ENCODE measurements at places on chromosomes 4 and X. TPM values are rescaled to one million over a fixed set of nuclear protein-coding genes. Genes with fewer than 3 reads are reported as not detected.
A peak's percentile ranks its signal among the peaks of the same experiment; 100 is the strongest.

Gene LUZP4
- total RNA-seq, result not detected

GRCh38 chr4:188661502-188661901 lies 522.3 kb downstream of the TRIML1 start:
- no peak for DNase-seq

DNA sequence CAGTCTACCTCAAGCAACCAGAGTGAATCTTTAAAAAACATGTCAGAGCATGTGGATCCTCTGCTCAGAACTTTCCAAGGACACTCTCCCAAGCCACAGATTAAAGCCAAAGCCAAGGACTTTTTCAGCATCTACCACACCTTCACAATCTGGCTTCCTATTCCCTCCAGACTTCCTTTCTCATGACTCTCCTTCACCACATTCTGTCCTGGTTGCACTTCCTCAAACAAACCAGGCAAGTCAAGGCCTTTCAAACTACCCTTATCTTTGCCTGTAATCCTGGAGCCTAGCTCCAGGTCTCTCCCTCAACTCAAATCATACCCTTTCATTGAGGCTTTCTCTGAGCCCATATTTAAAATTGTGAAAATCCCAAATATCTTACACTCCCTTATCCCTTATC lies 191.6 kb upstream of the GALNTL6 start:
- no peak for DNase-seq

DNA sequence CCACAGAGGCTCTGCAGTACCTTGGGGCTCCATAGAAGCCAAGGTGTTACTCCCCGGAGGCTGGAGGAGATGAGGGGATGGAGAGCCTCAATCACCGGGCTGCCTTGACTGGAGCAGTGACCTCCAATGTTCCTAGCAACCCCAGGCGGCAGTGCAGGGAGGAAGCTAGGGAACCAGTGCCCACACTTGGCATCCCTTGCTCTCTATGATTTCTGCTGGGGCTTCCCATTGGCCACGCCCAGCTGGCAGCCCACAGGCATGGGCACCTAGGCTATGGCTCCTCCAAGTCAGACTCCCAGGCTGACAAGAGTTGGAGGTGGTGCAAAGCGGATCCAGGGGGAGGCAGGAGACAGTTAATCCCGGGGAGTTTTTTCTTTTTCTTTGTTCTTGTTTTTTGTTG lies 229.7 kb downstream of the EVC2 start:
- peak; percentile 81 for DNase-seq

Gene EVC2
- 4.0 TPM for total RNA-seq

GRCh38 chrX:10564484-10564883 lies 55.9 kb downstream of the MID1 start:
- DNase-seq, result no peak

All from mesenteric fat pad (tissue), 1 donor.